ENCODE measurements at places on chromosomes 13 and 19.

DNA sequence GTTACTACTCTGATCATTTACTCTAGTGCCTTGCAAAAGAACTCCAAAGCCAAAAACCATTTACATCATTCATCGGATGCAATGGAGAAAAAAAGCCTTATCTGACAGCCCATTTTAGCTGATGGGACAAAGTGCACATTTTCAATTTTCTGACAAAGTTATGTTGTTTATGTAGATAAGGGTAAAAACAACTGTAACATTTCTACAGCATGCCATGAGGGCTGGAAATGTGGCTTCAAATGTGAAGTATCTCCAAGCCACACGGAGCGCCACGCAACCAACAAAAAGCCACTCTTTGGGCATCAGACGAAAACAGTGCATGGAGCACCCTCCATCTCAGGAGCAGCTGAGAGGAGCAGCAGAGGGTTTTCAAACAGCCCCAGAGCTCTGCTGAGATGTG, 364.6 kb upstream of the ZNF507 start:
- DNase-seq, result no peak

DNA sequence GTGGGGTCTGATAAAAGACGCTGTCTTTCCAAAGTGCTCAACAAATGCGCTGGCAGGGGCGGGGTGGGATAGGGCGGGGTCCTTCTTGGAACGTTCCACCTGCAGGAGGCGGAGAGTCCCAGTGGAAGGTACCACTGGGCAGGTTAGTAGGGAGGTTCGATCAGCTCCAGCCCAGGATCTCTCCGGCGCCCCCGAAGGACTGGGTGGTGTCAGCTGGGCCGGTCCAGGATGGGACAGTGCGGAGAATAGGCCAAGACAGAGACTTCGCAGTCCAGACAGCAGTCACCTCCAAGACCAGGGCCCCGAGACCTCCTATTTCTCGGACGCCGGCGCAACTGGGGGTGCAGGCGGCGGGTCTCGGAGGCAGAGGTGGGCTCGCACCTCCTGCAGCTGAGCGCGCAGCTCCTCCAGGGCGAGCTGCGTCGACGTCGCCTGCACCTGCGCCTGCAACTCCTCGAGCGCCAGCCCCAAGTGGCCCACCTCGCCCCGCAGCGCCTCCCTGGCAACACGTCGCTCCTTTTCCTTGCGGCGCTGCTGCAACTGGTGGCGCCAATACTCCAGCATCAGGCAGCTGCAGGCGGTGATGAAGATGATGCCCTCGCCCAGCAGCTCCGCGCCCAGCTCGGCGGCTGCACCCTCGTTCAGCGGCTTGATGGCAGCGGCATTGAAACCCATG, 21.6 kb downstream of the VASP start:
- DNase-seq, result no peak

DNA sequence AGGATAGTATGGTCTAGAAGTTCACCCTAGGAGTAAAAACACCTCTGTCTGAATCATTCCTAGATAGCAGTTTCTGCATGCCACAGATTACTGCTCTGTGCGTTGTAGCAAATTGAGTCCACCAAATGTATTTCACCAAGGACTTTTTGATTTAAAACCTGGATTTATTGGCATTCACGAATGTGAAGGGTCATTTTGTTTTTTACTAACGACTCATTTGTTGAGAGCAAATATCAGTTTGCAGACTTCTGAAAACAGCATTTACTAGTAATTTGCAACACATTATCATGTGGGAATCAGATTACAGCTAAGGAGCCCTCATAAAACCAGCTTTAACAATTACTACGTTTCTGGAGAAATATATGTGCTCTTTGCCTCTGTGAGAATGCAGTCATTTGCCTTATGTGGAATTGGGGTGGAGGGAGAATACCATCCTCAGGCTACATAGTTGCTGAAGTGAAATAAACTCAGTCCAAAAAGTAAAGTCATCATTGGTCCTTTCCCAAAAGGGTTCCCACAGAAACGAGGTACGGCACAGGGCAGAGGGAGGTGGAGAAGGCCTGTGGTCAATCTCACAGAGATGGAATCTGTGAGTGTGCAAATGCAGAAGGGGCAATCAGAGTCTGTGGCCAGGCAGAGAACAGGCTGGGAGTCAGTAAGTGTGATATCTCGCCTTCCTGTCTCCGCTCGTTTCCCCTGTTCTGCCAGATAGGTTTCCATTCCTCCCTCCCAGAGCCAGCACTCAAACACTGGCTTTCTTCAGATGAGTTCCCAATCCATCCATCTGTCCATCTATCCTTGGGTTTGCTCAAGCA, 63.1 kb downstream of the DLEU7 start:
- no peak for DNase-seq

DNA sequence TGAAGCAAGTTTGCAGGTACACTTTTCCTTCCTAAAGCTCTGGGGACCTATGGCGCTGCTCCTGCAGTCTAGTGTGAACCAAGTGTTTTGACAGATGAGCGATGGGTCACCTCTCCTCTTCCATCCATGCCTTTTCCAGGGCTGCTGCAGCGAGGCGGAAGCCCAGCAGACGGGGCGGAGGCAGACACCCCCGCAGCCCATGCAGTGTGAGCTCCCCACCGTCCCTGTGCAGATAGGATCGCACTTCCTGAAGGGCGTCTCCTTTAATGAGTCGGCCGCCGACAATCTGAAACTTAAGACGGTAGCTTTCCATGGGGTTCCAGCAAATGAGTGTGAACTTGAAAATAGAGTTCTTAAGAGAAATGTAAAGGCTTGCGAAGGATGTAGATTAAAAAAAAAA, 37.1 kb upstream of the GPI start:
- no peak for DNase-seq

- DNase-seq, result no peak
These were observed 161.4 kb downstream of the TM9SF2 start for GRCh38 chr13:99662678-99663077.

DNA sequence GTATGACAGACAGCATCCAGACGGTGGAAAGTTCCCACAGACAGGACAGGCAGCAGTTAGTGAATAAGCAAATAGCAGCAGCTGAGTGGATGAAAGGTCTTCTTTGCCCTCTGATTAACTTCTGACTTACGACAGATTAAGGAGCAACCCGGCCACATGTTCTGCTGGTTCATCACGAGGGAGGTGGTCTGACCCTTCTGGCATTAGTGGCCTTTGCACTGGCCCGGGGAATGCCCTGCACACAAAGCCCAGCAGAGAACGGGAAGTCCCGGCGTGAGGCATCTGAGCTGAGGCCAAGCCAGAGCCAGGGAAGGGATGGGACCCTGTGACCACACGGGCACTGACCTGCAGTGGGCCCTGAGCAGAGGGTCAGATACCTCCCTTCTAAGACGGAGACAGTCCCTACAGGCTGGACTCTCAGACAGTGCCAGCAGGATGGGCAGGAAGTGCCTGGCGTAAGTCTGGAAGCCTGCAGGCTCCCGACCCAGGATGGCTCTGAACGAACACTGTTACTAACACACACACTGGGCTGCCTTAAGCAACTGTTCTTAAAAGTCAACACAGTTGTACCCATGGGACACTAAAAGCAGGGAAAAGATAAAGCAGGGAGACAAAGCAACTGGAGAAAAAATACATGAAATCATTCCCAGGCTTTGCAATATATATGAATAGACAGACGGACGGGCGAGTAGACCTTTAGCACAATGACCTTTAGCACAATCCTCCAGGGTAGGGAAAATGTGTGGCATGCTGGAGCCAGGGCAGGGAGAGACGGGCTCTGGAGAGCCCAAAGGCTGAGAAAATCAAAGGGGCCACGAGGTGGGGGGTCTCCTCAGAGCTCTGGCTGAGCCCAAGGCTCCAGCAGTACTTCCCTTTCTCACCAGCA, 6.3 kb downstream of the C19orf12 start:
- DNase-seq, result no peak
